ENCODE measurements at places on chromosomes 13 and 19. TPM values are rescaled to one million over a fixed set of nuclear protein-coding genes. Genes with fewer than 3 reads are reported as not detected.

Gene MISP
- not detected for total RNA-seq

GRCh38 chr13:111508902-111509509, 188.6 kb downstream of the TEX29 start:
- DNase-seq = no peak

DNA sequence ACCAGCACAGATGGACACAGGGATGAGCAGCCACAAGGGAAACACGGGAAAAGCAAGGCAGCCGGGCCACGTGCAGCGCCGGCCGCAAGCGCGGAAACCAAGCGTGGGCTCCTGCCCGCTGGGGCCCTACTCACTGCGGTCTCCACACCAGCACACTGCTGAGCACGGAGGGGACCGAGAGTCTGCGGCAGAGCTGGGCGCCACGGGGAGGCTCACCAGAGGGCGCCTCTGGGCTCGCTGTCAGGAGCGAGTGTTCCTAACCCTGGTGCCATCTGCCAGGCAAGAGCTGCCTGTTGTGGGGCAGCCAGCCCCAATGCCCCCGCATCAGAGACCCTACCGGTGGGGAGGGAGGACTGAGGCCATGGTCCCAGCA, 26.5 kb downstream of the MPND start:
- DNase-seq = peak; percentile 59

- no peak for DNase-seq
Observed at GRCh38 chr13:76883236-76883635, 3.0 kb downstream of the KCTD12 start.

- no peak for DNase-seq
Observed at GRCh38 chr19:40110570-40110969, 19.8 kb upstream of the ZNF780A start.

Gene PSG6
- not detected for total RNA-seq

Gene ZNF175
- total RNA-seq = 5.0 TPM

Gene ZNF20
- total RNA-seq = 29.4 TPM

DNA sequence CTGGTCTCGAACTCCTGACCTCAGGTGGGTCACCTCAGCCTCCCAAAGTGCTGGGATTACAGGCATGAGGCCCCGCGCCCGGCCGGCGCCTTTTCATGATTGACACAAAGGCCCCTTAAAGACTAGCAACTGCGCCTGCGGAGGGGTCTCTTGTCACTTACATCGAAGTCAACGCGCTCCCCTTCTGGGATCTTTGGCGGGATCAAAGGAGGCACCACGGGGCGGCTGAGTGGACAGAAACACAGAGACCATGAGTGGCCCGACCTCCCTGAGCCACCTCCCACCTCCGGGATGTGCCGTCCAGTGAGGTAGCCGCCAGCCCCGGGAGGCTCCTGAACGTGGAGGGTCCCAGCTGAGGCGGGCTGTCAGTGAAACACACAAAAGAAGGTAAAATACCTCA, 7.3 kb downstream of the TNNT1 start:
- peak; percentile 54 for DNase-seq

Gene PSG1
- total RNA-seq = not detected

GRCh38 chr19:51418707-51419106, 1.3 kb upstream of the SIGLEC10 start:
- DNase-seq = no peak

DNA sequence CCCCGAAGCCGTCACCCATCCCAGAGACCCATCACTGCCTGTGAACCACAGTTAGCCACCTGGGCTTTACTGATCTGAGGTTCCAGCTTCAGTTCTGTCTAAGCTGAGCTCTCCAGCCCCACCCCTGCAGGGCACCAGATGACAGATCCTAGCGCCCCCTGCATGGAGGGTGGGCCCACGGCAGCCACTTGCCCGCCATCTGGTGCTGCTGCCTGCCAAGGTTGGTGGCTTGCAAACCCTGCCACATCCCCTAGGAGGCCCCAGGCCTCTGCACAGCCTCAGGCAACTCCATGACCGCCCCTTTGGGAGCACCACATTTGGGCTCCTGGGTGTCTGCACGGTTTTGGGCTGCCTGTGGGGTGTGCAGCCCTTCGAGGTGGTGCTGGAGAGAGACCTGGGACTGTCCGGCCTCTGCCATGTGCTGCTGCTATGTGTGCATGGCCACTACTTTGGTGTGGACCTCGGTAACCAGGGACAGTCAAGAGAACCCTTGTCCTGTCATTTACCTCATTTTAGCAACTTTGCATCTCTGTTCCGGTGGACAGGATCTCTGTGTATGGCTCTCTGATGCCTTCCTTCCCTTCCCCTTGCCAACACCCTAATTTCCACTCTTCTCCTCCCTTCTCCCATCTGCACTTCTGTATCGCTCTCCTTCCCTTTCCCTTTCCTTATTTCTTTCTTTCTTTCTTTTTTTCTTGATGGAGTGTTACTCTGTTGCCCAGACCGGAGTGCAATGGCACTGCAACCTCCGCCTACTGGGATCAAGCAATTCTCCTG, 17.4 kb upstream of the SDHAF1 start:
- peak; percentile 79 for DNase-seq

DNA sequence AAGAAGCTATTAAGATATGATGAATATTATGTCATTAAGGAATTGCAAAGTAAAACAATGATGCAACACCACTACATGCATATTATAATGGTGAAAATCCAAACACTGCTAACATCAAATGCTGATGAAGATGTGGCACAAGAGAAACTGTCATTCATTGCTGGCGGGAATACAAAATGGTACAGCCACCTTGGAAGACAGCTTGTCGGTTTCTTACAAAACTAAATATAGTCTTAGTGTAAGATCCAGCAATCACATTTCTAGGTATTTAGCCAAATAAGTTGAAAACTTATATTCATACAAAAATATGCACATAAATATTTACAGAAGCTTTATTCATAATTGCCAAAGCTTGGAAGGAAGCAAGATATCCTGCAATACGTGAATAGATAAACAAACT, 114.9 kb upstream of the EDNRB start:
- DNase-seq = no peak

DNA sequence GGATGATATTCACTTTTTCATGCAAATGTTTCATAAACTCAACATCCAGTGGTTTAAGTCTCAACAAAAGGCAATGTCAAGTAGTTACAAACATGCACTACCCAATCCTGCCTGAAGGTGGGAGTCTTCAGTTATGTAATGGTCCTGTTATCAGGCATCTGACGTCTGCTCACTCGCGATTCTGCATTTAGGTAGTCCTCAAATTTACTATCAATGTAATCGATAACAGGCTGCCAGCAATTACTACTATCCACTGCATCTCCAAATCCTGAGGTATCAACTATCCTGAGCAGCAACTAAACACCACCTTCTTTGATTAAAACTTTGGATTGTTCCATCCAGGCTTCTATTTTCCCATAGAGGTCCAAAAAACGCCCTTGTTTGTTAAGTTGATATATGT, 51.2 kb downstream of the NLRP12 start:
- DNase-seq = peak; percentile 81

Gene SBSN
- total RNA-seq = not detected

Gene S1PR5
- 1.1 TPM for total RNA-seq

Gene SRRM5
- 0.25 TPM for total RNA-seq

Gene LRRC25
- 0.03 TPM for total RNA-seq

Gene OVOL3
- total RNA-seq = not detected

DNA sequence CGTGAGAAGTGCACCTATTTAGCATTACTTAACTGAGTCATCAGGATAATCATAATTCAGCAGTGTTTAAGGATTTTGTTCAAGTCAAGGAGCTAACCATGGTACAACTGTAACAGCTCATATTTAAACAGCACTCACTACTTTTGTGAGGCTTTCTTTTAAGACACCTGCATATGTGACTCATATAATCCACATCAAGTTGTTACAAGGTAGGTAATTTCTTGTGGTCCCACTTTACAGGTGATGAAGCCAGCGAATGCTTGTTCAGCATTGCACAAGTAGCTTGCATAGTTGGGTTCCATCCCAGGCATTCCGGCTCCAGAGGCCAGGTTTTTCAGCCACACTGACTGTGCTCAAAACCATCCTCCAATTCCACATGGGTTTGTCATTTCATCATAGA, 569.2 kb downstream of the MYO16 start:
- no peak for DNase-seq

- DNase-seq = no peak
Observed at GRCh38 chr19:21434516-21434915, 37.6 kb downstream of the ZNF493 start.

GRCh38 chr13:32175307-32175706, 139.9 kb downstream of the ZAR1L start:
- no peak for DNase-seq

GRCh38 chr13:68056816-68057710, 826.9 kb upstream of the PCDH9 start:
- no peak for DNase-seq

Gene ZNF546
- total RNA-seq = 8.2 TPM

GRCh38 chr19:52034051-52034728, 6.0 kb upstream of the ZNF614 start:
- DNase-seq = no peak

- no peak for DNase-seq
Observed at GRCh38 chr13:41767801-41768200, 193.1 kb downstream of the VWA8 start.

DNA sequence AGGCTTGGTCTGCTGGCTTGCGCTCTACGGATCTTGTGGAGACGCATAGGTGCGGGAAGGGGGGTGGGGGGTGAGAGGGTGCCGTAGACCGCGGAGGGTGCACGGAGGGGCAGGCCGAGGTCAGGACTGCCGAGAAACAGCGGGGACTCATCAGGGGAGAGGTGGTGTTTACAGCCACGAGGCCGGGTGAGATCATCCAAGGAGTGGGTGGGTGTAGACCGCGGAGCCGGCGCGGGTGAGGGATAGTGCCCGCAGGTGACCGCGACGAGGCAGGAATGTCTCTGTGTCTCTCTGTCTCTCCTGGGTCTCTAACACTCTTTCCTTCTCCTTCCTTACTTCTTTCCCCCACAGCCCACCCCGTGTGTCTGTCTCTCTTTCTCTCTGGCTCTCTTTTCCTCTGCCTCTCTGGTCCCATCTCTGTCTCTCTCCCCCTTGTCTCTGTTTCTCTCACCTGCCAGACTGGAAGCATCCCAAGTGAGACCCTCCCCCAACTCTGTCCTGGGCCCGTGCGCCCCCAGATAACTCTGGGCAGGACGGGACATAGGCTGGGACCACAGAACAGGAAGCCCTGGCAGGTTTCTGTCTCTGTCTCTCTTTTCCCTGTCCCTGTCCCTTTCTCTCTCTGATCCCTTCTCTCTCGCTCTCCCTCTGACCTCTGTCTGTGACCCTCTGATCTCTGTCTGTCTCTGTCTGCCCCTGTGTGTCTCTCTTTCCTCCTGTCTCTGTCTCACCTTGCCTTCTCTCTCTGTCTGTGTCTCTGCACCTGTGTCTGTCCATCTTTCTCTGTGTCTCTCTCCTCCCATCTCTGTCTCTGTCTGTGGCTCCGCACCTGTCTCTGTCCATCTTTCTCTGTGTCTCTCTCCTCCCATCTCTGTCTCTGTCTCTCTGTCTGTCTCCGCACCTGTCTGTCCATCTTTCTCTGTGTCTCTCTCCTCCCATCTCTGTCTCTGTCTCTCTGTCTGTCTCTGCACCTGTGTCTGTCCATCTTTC, 1.8 kb upstream of the KLK4 start:
- DNase-seq = no peak

DNA sequence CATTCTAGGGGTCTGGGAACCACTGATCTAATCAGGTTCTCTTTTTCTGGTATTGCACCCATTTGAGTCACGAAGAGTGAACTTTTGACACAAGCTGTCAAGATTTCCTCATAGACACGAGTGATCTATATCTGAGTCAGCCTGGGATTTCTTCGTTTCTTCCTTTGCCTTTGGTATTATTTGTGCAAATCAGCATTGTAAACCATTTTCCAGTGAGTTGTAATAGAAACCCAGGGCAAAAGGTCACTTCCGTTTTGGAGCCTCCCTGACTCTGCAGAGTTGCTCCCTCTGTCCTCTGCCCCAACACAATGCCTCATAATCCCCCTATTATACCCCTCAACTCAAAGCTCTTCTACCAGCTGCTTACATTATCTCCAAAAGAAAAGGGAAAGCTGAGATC, 615.1 kb downstream of the EFNB2 start:
- DNase-seq = peak; percentile 88

Gene PLIN5
- total RNA-seq = 1.2 TPM

Gene CEACAM20
- total RNA-seq = not detected

GRCh38 chr13:54965881-54966280, 1937.3 kb downstream of the OLFM4 start:
- DNase-seq = no peak

DNA sequence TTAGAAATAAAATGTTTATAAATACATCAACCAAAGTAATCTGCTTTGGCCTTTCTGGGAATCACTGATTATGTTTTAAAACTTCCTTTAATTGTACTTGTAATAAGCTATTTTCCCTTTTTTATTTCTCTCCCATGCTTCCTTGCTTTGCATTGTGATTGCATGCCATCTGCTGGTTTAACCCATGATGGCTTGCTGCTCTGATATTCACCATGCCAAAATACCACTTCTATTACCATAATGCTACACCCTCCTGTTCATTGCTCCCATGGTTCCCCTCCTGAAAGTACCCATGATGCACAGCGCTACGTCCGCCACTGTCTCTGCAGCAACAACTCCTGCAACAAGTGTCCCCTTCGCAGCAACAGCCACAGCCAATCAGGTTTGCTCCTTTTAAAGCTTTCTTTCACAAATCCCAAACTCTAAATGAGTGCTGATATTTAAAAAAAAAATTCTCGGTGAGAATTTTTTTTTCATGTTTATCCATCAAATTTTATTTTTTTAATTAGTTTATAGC, 67.7 kb upstream of the RAP2A start:
- no peak for DNase-seq
